ENCODE measurements at places on chromosomes 12 and 14.

DNA sequence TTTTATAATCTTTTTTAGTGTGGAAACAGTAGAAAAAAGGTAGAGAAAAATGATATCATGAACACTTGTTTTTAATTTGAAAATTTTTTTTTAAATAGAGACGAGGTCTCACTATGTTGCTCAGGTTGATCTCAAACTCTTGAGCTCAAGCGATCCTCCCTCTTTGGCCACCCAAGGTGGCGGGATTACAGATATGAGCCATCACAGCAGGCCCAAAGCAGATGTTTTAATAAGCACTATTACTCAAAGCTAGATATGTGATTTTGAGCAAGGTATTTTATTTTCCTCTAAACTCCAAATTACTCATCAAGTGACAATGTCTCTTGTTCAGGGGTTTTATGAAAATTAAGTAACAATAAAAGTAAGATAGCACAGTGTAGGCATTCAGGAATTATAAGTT, 10.7 kb upstream of the WDR89 start:
- no peak for DNase-seq

DNA sequence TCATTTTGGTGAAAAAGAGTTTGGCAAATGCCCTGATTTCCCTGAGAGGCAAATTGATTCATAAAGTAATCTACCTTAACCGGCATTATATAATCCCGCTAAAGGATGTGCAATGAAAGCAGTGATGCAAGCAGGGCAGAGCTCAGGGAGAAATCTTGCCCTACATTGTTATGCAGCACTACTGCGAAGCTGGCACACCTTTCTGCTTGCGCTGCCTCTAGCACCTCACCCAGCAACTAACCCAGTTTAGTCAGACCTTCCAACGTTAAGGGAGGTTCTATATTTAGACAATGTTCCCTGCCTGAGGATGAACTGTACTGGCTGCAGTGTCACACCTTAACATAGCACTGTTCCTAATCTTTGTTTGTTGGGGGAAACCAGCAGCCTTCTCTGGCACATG, 60.8 kb upstream of the CCDC196 start:
- DNase-seq = no peak

- no peak for DNase-seq
Measured at GRCh38 chr12:124217508-124218242, 77.2 kb upstream of the RFLNA start.

- DNase-seq = no peak
Measured at GRCh38 chr12:122139941-122140340, 34.1 kb downstream of the IL31 start.

GRCh38 chr14:36405589-36406274, 85.3 kb upstream of the MBIP start:
- no peak for DNase-seq

DNA sequence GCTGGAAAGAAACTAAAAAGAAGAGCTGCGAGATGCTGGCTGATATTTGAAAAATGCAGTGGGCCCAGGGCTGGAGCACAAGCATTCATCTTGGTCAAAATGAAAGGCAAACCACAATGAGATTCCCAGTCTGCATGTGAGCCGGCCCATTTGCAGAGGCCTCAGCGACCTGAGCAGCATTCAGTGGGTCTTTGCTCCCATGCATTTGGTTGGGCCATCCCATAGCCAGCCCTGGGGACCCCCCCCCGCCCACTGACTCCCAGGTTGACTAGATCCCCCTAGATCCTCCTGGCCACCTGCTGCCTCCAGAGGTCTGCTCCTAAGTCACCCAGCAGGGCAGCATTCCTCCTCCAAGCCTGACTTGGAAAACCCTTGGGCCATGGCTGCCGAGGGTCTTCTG, 59.8 kb downstream of the PRMT8 start:
- DNase-seq = no peak

- DNase-seq = no peak
Measured at GRCh38 chr12:5184186-5184585, 140.5 kb downstream of the KCNA5 start.

DNA sequence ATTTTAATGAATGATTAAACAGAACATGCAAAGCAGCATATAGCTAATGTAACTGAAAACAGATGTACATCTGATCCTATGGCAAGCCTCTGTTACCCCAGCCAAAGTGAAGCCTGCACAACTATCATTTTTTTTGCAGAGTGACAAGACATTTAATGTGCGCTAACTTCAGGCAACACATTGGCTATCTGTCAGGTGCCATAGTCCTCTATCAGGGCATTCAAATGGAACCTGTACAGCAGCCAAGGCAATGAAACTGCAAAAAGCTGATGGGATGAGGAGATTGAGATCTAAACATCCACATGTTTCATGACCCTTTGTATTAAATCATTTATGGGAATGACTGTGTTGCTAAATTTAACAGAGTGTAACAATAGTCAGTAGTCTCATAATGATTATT, 1088.5 kb upstream of the TMEM132C start:
- DNase-seq = no peak

DNA sequence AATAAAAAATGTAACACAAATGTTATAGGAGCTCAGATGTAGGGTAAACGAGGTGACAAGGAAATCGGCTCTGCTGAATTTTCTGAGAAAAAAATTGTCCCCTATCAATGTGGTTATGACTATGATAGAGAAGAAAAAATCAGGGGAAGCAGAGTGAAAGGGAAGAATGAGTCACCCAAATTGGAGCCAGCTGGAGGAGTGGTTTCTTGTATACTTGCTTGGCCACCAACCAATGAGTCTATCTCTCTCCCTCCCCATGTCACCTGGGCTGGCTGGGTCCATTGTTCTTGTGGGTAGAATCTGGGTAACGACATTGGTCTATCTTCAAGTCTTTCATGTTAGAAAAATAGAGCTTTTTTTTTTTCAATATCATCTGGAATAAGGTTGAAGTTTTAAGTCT, 196.6 kb upstream of the FLRT2 start:
- no peak for DNase-seq

- DNase-seq = no peak
Measured at GRCh38 chr14:68153275-68153674, 333.7 kb downstream of the RAD51B start.

- DNase-seq = no peak
Measured at GRCh38 chr14:33016613-33017012, 77.9 kb downstream of the NPAS3 start.

GRCh38 chr12:29405561-29405960, 24.6 kb upstream of the ERGIC2 start:
- DNase-seq = no peak

DNA sequence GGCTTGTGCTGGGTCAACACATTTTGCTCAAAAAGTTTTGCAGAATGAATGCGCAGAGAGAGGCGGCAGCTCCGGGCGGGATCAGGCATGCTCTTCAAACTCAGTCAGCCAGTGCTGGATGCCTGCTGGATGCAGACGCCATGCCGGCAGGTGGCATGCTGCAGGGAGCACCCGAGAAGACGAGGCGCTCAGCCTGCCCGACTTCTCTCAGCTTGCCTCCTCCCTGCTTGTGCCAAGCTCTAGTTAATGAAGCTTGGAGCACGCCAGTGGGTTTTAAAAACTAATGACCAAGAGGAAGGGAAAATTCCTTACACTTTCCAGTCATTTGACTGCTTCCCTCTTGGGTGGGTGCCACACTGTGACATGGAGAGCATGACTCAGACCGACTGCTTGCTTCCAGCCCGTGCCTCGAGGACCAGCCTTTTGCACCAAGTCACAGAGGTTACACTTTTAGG, 39.8 kb downstream of the SLC24A4 start:
- peak; percentile 22 for DNase-seq

DNA sequence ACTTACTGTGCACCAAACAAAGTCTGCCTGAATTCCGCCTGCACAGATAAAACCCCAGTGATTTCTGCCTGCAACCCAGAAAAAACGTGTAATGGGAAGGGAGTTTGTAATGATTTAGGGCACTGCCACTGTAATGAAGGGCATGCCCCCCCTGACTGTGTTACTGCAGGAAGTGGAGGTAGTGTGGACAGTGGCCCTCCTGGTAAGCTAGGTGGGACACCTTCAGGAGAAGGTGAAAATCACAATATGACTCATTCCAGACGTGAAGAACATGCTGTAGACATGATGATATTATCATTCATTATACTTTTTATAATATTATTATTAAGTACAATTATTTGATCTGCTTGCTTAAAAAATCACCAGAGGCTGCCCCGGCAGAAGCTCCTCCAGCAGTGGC, 59.2 kb downstream of the MAPKAPK5 start:
- no peak for DNase-seq

DNA sequence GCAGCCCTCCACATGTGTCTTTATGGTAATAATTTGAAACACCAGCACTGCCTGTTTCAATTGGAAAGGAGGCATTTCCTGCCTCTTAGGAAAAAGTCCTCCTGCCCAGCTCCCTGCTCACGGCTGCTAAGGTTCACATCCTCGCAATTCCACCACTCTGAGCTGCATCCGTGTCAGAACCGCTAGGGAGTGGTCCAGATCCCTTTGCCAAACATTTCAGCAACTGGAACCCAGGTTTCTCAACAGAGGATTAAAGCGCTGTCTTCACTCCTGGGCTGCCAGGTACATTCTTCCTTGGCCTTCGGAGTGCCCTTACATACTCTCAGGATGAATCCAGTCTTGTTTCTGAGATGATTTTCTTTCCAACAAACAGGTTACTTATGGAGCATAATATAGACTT, 23.3 kb downstream of the C14orf132 start:
- no peak for DNase-seq

DNA sequence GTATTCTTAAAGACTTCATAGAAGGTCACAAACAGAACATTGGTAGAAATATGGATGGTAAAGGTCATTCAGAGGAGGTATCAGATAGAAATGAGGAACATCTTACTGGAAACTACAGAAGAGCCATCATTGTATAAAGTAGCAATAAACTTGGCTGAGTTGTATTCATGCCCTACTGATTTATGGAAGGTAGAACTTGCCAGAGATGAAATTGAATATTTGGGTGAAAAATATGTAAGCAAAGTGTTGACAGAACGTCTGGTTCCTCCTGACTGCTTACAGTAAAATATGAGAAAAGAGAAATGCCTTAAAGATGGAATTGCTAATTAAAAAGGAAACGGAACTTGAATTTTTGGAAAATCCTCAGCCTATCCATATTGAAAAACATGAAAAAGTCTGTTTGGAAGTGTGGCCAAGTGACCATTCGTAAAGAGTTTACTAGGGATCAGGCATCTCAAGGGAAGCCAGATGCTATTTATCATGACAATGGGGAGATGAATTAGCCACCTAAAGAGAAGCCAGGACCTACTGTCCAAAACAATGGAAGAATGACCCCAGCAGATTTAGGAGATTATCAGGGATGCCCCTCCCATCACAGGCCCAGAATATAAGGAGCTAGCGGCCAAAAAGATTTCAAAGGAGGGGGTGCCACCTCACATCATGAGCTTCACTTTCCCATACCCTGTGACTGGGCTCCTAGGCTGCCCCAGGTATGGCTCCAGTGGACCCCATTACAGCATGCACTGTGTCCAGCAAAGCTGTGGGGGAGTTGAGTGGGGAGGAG, 189.3 kb downstream of the ITPR2 start:
- DNase-seq = no peak

- peak; percentile 98 for DNase-seq
Measured at GRCh38 chr14:98957211-98958047, 314.6 kb downstream of the BCL11B start.

DNA sequence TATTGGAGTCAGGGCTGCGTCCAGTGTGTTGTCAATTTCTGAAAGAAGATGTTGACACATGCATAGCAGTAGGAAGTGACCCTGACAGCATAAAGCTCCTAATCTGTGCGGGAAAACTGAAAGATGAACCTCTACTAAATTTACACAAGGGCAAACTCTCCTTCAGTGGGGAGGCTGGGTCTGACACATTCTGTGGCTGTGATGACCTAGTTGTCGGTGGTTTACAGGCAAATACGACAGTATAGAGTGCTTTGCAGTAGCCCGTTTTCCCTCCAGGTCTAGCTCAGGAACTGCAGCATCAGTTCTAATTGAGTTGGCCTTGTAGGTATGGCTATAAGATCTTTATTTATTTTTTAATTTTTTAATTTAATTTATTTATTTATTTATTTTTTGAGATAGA, 14.8 kb upstream of the GABARAPL1 start:
- no peak for DNase-seq

DNA sequence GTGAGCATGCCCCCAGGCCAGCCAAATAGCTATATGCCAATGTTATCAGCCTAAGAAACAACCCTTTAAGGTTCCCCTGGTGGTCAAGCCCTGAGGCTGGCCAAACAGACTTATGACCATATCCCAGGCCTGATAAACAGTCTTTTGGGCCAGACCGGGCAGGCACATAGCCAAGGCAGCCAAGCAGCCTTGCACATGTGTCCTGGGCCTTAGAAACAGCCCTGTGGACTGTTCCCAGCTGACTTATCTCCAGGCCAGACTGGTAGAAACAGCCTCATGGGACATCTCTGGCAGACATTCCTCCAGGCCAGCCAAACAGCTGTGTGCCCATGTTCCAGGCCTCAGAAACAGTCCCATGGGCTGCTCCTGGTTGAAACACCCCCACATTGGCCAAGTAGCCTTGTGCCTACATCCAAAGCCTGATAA, 295.0 kb upstream of the MGAT4C start:
- DNase-seq = no peak

GRCh38 chr14:28596391-28596790, 170.2 kb upstream of the FOXG1 start:
- DNase-seq = no peak

DNA sequence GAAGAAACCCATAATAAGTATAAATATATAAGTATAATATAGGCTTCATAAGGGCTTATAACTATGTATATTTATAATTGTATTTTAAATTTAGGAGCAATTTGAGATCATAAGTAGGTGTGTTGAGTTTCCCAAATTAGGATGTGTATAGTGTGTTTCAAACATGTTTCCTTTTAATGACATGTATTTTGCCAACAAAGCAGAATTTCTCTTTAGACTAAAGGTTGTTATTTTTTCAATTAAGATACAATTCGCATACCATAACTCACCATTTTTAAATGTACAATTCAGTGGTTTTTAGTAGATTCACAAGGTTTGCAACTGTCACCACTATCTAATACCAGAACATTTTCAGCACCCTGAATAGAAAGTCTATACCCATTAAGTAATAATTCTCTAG, 7.7 kb upstream of the ARL1 start:
- DNase-seq = no peak

GRCh38 chr12:101946233-101946611, 68.8 kb downstream of the DRAM1 start:
- no peak for DNase-seq

DNA sequence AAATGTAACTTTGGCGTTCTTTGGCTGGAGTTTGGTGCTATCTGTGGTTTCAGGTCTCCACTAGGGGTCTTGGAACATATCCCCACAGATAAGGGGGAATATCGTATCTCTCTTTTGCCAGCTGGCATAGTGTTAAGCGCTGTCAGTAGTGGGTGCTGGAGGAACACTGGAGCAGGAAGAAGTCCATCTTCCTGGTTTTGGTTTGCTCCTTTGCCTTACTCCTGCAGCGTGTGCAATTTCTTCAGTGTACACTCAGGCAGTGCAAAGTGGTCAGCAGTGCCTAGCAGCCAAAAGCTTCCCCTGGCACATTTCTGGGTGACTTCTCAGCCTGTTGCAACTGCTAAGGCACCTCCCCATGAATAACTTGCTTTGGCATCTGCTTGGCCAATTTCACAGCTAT, 11.7 kb upstream of the RIPK3 start:
- no peak for DNase-seq

GRCh38 chr14:100546051-100546443, 41.2 kb downstream of the BEGAIN start:
- DNase-seq = no peak

GRCh38 chr12:55629058-55629841, 7.4 kb upstream of the OR10P1 start:
- no peak for DNase-seq

All from CD14-positive monocyte (primary cell).